ENCODE measurements at places on chromosomes 5 and 9.

DNA sequence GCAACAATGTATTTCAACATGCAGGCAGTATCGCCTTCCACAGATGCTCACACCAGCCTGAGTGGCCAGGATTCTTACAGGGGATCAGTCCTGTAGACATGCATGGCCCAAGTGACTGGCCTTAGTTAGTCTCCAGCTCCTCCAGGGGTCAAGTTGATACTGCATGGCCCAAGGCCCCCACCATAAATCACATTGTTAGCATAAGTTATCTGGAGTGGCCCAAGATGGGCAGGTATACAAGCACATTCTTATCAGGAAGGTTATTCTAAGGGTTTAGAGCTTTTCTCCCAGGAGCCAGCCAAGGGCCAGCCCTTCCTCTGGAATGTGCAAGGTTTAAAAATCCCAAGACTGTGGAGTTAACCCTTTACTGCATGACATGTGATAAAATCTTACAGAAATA, 230.9 kb upstream of the NFIL3 start:
- DNase-seq: no peak

GRCh38 chr9:124251605-124252378, 6.0 kb upstream of the NEK6 start:
- DNase-seq: no peak

GRCh38 chr9:72635197-72635596, 113.8 kb downstream of the TMC1 start:
- DNase-seq: no peak

GRCh38 chr9:1659363-1659690, 355.8 kb upstream of the SMARCA2 start:
- DNase-seq: no peak

- DNase-seq: no peak
These were observed 327.9 kb downstream of the NTRK2 start for GRCh38 chr9:84997472-84997871.

GRCh38 chr9:37293664-37294524, 128.6 kb upstream of the GRHPR start:
- DNase-seq: no peak

- DNase-seq: no peak
These were observed 37.9 kb downstream of the TENT4A start for GRCh38 chr5:6750951-6751685.

- no peak for DNase-seq
These were observed 475.7 kb upstream of the TNC start for GRCh38 chr9:115593587-115594091.

- DNase-seq: no peak
These were observed 166.4 kb downstream of the PBX3 start for GRCh38 chr9:125913551-125913950.

- no peak for DNase-seq
These were observed 820.8 kb downstream of the MAT2B start for GRCh38 chr5:164326219-164326618.

GRCh38 chr5:89028595-89029285, 145.8 kb upstream of the MEF2C start:
- no peak for DNase-seq

DNA sequence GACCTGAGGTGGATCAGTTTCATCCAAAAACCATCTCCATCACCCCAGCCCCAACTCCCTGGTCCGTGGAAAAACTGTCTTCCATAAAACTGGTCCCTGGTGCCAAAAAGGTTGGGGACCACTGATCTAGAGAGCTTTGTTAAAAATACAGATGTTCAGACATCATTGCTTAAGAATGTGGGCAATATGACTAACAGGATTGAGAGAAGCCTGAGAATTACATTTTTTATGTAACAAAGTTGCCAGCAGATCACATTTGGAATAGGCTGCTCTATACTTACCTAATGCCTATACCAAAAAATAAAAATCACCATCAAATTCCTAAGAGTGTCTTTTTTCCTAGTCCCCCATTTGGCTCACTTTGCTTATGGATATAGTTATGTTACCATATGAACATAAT, 143.3 kb downstream of the RAPGEF6 start:
- DNase-seq: no peak
